ENCODE measurements at places on chromosomes 2 and 18.

- no peak for DNase-seq
Observed at GRCh38 chr2:205778356-205778755, 96.1 kb downstream of the NRP2 start.

DNA sequence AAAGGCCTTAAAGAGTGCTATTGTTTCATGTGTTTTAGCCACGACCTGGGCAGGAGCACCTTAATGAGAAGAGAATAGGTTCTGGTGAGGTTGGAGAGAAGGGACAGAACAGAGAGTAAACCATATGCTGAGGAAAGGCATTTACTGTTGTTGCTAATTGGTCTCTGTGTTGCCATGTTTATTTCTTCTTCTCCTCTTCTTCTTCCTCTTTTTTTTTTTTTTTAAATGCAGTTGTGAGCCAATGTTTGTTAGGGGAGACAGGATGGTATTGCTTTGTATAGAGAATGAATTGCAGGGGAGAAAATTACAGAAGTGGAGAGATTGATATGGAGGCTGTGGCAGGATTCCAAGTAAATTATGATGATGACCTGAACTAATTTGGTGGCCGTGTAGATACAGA, 2.6 kb downstream of the SCN9A start:
- DNase-seq, result no peak

- no peak for DNase-seq
Observed at GRCh38 chr2:11784280-11784679, 37.8 kb downstream of the LPIN1 start.

DNA sequence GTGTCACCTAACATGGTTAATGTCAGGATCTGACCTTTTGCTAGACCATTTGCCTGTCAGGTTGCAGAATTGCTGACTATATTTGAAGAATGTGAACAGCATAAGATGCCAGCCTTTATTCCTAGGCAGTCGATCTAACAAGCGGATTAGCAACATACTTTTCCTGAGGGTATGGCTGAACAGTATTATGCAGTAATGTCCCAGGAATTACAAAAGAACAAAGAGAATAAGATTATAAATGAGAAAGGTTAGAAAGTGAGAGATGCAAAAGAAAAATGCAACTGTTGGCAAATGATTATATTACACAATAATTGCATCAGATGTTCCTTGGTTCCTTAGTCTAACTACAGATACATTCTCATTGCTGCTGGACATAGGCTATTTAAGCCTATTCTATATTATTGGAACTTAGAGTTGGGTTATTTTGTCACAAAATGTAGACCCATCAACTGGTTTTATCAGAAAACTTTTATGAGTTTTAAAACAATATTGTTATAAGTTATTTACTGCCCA, 647.1 kb upstream of the CRIM1 start:
- DNase-seq, result no peak

- no peak for DNase-seq
Observed at GRCh38 chr2:112529757-112530156, 12.5 kb upstream of the POLR1B start.

DNA sequence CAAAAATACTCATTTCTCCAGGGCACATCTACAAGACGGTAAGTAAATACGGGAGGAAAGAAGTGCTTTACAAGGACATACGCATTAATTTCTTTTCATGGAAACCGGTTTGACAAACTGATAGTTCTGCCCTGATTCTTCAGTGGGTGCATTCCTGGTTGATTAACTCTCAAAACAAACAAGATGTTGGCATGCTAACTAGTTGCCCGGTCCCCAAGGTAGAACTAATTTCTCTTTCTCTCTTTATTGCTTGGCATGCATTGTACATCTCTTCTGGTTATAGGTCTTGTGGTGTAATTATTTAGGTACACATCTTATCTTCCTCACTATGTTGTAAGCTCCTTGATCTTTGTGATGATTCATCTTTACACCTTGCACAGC, 46.9 kb upstream of the SPATS2L start:
- no peak for DNase-seq

DNA sequence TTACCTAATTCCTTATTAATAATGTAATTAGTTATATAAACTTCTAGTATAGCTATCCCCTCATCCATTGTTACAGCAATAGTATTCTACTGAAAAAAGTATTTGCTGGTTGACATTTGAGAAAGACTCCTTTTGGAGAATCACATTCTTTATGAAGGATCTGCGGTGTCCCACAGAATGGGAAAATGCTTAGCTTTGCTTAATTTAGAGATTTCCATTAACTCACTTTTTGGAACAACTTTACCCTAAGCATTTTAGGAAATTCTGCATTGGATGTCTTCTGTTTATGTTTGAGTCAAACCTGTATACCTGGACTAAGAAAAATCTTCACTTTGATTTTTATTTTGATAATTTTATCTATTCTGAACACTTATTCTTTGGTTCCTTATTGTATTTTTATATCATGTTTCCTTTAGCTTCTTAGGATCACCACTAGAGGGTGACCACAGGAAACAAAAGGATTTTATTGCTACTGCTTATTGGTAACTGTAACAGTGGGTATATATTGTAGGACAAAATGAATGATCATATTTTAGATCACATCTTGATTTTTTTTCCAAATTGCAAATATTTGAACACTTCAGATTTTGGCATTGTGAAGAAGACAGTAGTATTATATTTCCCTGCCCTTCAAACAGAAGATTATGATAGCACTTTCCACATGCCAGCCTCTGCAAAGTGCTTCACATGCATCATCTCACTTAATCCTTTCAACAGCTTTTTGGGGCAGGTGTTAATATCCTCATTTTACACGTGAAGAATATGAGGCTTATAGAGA, 79.6 kb downstream of the MIB1 start:
- DNase-seq, result no peak

GRCh38 chr2:85409845-85410583, at the start of gene CAPG:
TSS of gene CAPG (minus strand) at chr2:85410366. CDS start at chr2:85402145, 8,221 bp downstream.
- no peak for DNase-seq

GRCh38 chr2:231357931-231358330, 37.6 kb upstream of the B3GNT7 start:
- DNase-seq, result no peak

DNA sequence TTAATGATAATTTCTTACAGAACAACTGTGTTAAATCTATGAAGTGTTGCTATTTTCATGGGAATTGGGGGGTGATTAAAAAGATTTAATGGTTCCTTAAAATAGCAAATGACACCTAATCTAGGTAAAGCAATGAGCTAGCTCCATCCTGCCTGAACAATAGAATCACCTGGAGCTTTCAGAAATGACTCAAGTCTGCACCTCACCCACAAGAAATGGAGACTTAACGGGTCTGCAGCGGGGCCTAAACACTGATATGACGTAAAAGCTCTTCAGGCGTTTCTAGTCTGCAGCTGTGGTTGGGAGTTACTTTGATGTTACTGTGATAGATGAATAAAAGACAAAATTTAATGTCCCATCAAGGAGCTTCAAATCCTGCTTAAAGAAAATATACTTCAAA, 328.2 kb downstream of the RND3 start:
- no peak for DNase-seq

- DNase-seq, result no peak
Observed at GRCh38 chr2:196409376-196409775, 230.1 kb upstream of the CCDC150 start.

DNA sequence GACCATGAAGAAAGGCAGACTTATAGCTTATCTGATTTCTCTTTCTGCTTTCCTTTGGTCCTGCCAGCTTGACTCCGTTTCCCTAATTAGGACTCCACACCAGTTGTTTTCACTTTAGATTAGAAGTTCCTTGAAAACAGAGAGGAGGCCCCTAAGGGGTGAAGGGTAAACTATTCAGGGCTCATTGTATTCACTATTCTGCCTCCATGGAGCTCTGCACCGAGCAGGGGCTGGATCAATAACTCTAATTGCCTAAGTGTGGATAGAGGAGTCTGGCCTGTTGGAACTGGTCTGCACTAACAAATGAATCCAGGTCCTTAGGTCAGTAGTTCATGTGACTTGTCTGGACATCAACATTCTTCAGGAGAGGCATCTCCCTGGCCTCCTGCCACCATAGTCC, 36.1 kb upstream of the SKA1 start:
- no peak for DNase-seq

DNA sequence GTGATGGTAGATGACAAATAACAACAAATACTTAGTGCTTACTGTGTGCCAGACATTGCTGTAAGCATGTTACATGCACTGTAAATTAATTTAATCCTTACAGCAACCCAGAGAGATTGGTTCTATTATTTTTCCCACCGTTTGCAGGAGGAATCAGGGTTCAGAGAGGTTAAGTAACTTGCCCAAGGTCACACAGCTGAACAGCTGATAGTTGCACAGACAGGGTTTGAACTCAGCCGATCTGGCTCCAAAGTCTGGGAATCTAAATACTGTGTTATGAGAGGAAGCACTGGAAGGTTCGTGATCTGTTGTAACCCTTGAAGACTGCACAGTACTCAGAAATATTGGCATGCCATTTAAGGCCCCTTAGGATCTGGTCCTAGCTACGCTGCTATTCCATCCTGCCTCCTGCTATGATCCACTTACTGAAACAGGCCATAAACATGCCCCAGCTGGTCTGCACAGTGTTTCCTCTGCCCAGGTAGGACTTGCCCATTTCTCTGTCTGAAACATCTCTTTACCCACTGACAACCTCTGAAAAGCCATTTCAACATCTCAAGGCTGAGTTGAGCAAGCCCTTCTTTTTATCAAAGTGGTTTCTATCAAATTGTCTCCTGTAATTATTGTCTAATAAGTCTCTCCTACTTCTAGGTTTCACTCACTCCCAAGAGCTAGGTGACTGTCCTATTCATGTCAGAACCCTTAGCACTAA, 40.4 kb upstream of the MRPL33 start:
- DNase-seq, result no peak

DNA sequence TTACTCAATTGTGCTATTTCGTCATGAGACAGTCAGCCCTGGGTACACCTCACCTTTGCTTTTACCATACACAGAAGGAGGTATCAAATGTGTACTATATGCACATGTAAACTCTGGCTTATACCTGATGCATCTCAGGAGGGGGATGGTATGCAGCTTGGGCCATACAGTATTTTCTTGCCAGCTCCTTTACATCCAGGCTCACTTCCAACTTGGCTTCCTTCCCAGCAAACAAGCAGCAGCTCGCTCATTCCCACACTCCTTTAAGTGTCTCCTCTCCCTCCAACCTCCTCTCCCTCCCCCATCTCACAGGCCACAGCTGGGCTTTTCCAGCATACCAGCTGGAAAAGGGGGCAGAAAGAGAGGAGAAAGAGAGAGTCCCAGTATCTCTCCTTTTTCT, 9.6 kb downstream of the MARCHF4 start:
- no peak for DNase-seq

- DNase-seq, result no peak
Observed at GRCh38 chr2:101446869-101447268, 28.0 kb downstream of the RFX8 start.

DNA sequence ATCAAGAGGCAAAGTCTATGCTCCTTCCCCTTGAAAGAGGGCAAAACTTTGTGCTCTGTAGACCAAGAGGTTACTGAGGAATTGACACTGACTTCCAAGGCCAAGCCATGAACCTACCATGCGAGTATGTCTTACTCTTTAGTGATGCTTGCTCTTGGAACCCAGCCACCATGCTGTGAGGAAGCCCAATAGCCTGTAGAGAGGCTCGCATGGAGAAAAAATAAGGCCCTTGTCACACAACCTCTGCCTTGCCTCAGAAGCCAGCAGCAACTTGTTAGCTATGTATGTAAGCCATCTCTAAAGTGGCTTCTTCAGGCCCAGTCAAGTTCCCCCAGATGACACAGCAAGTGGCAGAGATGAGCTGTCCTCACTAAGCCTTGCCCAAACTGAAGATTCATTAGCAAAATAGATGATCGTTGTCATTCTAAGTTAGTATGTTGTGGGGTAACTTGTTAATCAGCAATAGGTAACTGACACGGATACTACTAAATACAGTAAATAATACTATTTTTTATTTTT, 66.1 kb upstream of the RGPD5 start:
- no peak for DNase-seq

DNA sequence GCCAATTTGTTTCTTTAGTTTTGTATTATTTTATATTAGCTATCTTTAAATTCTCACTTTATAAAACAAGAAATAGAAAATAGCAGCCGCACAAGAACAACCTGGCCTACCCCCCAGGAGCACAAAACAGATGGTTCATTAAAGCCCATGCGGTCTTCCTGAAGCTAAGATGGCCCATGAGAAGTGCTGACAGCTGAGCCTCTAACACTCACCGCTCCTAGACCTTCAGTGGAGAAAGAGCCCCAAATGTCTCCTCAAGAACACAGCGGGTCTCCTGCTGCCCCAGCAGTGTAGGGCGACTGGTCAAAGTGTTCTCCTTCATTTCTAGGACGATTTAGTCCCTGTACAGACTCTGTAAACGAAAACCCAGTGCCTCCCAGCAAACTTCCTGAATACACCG, 45.1 kb downstream of the LPIN2 start:
- no peak for DNase-seq

DNA sequence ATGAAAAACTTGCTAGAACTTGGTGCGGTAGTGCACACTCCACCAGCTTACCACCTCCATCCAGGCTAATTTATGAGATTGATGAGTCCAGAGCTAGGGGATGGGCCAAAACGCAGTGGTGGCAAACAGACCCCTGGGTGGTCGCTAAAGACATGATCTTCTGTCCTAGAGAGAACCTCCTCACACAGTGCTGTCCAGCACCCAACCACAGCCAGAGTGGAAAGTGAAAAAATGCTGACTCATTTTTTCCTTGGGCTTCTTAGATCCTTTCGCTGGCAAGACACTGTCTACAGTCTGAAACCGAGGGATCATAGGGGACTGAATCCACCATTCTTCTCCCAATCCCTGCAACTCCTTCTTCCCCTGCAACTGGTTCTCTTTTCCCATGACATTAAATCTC, 4.1 kb downstream of the ANTXR1 start:
- DNase-seq, result no peak

- no peak for DNase-seq
Observed at GRCh38 chr18:70116949-70117348, 88.5 kb downstream of the RTTN start.

GRCh38 chr2:27135478-27135955, 1.1 kb upstream of the PREB start:
- no peak for DNase-seq

DNA sequence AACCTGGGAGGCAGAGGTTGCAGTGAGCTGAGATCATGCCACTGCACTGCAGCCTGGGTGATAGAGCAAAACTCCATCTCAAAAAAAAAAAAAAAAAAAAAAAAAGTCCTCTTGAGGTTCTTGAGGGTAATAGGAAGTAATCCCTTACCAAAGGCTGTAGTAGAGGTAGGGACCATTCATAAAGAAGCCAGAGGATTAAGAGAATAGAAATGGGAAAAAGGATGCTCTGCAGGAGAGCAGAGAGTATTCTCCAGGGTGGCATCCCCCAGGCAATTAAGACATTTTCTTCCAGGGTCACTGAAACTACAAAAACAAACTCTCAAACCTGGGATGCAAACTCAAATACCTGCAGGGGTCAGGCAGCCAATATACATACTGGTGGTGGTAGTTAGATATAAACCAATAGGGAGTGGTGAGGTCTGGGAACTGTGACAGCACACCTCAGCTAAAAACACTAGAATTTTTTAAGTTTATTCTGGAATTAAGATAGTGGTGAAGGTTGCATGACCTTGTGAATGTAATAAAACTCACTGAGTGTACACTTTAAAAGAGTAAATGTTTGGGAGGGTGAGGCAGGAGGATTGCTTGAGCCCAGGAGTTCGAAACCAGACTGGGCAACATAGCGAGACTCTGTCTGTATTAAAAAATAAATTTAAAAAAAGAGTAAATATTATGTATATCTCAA, 24.7 kb downstream of the RAPH1 start:
- DNase-seq, result no peak

Data from stimulated activated CD4-positive, alpha-beta T cell treated with anti-CD3 and anti-CD28 coated beads, Interleukin-4, amount 100 ng/mL, for 48 hours (primary cell).